Fibroblast of lung (primary cell): ENCODE measurements at places on chromosomes 5 and 9. TPM values are rescaled to one million over a fixed set of nuclear protein-coding genes. Genes with fewer than 3 reads are reported as not detected.

The KCTD16 gene
- 1.0 and 1.2 TPM in 2 replicates for total RNA-seq

The PNPLA7 gene
- 1.3 and 3.0 TPM in 2 replicates for total RNA-seq

The MRPL36 gene
- 47.9 and 58.0 TPM in 2 replicates for total RNA-seq

The SLC46A2 gene
- total RNA-seq, result not detected in 2 replicates

The PCDHGA8 gene
- 2.6 and 4.6 TPM in 2 replicates for total RNA-seq

The RGP1 gene
- total RNA-seq, result 10.5 and 14.9 TPM in 2 replicates

The FYB1 gene
- total RNA-seq, result under 0.01 TPM in 1 of 2 replicates, not detected in the other

The SPOCK1 gene
- total RNA-seq, result 11.1 and 30.3 TPM in 2 replicates

The PCA3 gene
- total RNA-seq, result not detected in 2 replicates

The BAAT gene
- total RNA-seq, result not detected in 2 replicates

The IL3 gene
- total RNA-seq, result not detected in 2 replicates

The PKD2L2 gene
- 0.26 TPM in 1 of 2 replicates, not detected in the other for total RNA-seq

The NUP214 gene
- total RNA-seq, result 8.7 and 12.2 TPM in 2 replicates

The QRFP gene
- total RNA-seq, result not detected in 2 replicates

The CYLC2 gene
- total RNA-seq, result not detected in 2 replicates

The OR13C3 gene
- total RNA-seq, result not detected in 2 replicates

The TNFSF15 gene
- 0.26 and 0.33 TPM in 2 replicates for total RNA-seq

The SPATA31C1 gene
- not detected in 2 replicates for total RNA-seq

The ASPN gene
- total RNA-seq, result 10.4 and 10.5 TPM in 2 replicates

The OR13C4 gene
- total RNA-seq, result not detected in 2 replicates

The MED27 gene
- total RNA-seq, result 10.8 and 13.4 TPM in 2 replicates

The WNK2 gene
- total RNA-seq, result under 0.01 TPM in 1 of 2 replicates, not detected in the other

The TXNDC8 gene
- not detected in 2 replicates for total RNA-seq

The SPATA31D4 gene
- not detected in 2 replicates for total RNA-seq

The HTR1A gene
- total RNA-seq, result not detected in 2 replicates

The TEX48 gene
- total RNA-seq, result not detected in 2 replicates

The SLIT3 gene
- 4.6 and 8.0 TPM in 2 replicates for total RNA-seq

The SLC34A1 gene
- not detected in 2 replicates for total RNA-seq

The LMBRD2 gene
- 18.0 and 19.8 TPM in 2 replicates for total RNA-seq

The RAD1 gene
- 69.6 and 123 TPM in 2 replicates for total RNA-seq

The MYO10 gene
- 82.2 and 95.5 TPM in 2 replicates for total RNA-seq

The HEMGN gene
- not detected in 2 replicates for total RNA-seq

The PRR7 gene
- 2.1 and 2.3 TPM in 2 replicates for total RNA-seq

The CNTLN gene
- total RNA-seq, result 13.0 and 16.7 TPM in 2 replicates

The MAMDC2 gene
- 5.4 and 23.0 TPM in 2 replicates for total RNA-seq

The CER1 gene
- not detected in 2 replicates for total RNA-seq

The ATOX1 gene
- total RNA-seq, result 48.5 and 59.9 TPM in 2 replicates

The DAPK1 gene
- 15.5 and 18.5 TPM in 2 replicates for total RNA-seq

The DAB2 gene
- total RNA-seq, result 161 and 217 TPM in 2 replicates

The ADAMTS2 gene
- 16.2 and 27.0 TPM in 2 replicates for total RNA-seq

The NTRK2 gene
- total RNA-seq, result 0.26 and 0.66 TPM in 2 replicates

The PAEP gene
- total RNA-seq, result not detected in 2 replicates

The MCIDAS gene
- total RNA-seq, result not detected in 2 replicates

The TSC1 gene
- 32.1 and 41.5 TPM in 2 replicates for total RNA-seq

The PCDHB5 gene
- total RNA-seq, result 1.8 and 2.8 TPM in 2 replicates

The WNT8A gene
- total RNA-seq, result not detected in 2 replicates

The NFIL3 gene
- 62.3 and 70.1 TPM in 2 replicates for total RNA-seq

The GHR gene
- total RNA-seq, result 2.3 and 5.4 TPM in 2 replicates

The SPAG8 gene
- 1.0 and 1.3 TPM in 2 replicates for total RNA-seq

The ANKDD1B gene
- 0.51 and 0.66 TPM in 2 replicates for total RNA-seq

The OR1J2 gene
- 0.26 and 0.33 TPM in 2 replicates for total RNA-seq
